ENCODE measurements at places on chromosomes 7 and 10.

- no peak for DNase-seq
Observed at GRCh38 chr7:90728568-90728967, 132.4 kb downstream of the CDK14 start.

GRCh38 chr10:77301305-77301730 lies 336.3 kb downstream of the KCNMA1 start:
- DNase-seq, result no peak

GRCh38 chr10:120421250-120421649 lies 35.8 kb upstream of the PLPP4 start:
- DNase-seq, result no peak

DNA sequence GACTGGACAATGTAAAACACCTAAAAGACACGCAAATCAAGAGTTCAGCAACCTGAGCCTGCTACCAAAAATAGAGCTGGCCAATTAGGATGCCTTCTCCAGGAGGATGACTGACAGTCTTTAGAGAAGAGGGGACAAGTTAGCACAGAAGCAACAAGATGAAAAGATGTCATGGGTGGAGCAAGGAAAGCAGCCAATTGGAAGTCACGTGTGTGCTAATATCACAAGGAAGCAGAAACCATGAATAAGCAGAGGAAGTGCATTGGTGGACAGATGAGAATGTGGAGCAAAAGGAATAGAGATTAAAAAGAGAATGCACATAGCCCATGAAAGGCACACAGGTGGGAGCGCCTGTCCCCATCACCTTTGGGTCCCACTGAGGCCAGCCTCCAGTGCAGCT lies 148.1 kb downstream of the SLC25A13 start:
- no peak for DNase-seq

DNA sequence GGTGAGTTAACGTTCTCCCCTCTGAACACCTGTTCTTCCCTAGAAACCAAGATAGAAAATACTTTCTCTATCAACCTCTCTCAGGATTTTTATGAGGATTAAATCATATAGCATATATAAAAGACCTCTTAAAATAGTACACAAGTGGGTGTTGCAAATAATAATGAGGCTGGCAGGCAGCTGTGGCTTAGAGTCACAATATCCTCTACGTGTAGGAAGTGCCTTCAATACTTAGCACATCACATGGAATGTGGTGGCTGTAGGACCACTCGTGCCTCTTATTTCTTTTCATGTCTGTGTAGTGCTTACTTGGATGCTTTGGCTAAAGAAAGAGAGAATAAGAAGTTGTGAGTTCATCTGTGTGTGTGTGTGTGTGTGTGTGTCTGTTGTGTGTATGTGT lies 96.3 kb downstream of the PRLHR start:
- no peak for DNase-seq

DNA sequence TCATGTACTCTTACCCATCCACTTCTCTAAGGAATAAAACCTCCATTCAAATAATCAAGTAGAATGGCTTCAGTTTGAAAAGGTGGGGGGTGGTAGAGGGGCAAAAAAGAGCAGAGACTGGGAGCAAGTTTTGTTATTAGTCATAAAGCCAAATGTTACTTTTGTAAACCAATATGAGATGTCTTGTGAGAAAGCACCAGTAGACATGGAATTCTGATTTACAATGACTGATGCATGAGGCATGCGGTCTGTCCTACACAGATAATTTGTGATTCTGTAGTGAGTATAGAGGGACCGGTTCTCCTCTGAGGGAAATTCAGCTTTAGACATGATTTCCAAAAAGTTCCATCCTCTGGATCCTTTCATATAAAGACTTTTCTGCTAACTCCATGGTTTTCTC lies 12.9 kb upstream of the ABCA13 start:
- no peak for DNase-seq

DNA sequence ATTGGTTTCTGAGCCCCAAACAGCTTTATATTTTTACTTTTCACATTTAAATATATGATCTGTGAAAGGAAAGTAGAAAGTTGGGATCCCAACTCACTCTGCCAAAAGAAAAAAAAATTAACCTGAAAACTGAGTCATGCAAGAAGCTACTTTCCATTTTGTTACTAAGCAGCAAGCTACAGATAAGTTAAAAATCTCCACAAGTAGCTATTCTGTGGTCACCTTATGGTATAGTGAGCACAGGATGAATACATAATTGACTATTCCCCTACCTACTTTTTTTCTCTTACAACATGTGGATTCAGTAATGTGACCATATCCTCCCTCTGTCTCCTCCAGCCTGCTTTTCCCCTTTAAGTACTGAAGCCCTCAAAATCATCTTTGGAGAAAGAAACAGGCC lies 30.3 kb upstream of the CREB3L2 start:
- no peak for DNase-seq

DNA sequence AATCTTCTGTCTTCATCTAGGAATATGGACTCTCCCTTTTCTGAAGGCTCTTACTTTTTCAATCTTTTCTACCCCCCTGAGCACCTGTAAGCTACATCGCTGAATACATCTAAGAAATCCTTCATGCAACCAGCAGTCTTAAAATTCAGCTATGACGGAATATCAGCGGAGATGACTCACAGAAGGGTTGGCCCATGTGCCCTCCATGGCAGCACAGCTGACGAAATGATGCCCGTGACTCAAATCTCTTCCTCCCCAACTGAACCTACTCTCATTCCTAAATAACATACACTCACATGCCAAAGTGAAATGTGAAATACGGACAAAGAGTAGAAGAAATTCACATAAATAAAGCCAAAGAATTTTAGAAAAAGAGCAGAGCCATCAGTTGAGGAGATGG lies 30.3 kb upstream of the NCAPG2 start:
- DNase-seq, result no peak

- peak; percentile 12 for DNase-seq
Observed at GRCh38 chr10:117374506-117375359, 507 bp downstream of the PDZD8 start.

- no peak for DNase-seq
Observed at GRCh38 chr7:17497136-17497535, 198.7 kb downstream of the AHR start.

GRCh38 chr10:71128311-71128980 lies 83.9 kb upstream of the UNC5B start:
- no peak for DNase-seq

GRCh38 chr10:83543691-83544462 lies 595.4 kb upstream of the GHITM start:
- DNase-seq, result no peak

DNA sequence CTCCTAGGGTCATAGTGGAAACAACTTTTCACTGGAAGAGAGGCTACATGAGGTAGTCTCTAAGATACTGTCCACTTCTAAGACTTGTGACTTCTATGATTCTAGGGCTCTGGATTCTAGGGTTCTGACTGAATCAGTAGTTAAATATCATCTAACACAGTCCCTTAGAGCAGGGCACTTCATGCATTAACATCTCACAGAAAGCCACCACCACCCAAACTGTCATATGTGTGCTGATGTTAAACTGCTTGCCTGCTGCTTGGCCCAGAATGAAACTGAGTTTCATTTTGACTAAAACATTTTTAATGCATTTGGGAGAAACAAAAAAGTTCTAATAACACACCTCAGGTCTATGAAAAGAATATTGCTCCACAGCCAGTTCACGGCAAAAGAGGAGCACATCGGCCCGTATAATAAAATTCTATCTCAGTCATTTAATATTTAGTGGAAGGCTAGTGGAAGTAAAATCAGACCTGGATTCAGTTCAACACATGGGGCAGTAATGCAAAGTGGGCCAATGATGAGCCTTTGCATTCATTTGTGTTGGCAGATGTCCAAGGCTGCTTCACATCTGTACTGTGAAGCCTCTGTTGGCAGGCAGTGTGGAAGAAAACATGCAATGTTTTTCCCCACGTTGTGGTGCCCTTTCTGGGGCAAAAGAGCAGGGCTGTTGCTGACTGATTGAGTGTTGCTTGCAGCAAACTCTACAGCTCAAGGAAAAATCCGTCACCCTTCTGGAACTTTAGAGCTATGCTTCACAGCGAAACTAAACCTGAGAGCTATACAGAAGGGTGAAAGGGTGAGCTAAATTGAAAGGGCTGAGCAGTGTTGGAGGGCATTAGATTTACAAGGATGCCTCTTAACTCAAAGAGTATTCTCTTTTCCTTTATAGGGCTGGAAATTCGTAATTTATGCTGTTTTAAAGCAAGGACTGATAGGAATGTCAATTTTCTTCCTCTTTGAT lies 33.5 kb upstream of the AUTS2 start:
- DNase-seq, result peak; percentile 1

DNA sequence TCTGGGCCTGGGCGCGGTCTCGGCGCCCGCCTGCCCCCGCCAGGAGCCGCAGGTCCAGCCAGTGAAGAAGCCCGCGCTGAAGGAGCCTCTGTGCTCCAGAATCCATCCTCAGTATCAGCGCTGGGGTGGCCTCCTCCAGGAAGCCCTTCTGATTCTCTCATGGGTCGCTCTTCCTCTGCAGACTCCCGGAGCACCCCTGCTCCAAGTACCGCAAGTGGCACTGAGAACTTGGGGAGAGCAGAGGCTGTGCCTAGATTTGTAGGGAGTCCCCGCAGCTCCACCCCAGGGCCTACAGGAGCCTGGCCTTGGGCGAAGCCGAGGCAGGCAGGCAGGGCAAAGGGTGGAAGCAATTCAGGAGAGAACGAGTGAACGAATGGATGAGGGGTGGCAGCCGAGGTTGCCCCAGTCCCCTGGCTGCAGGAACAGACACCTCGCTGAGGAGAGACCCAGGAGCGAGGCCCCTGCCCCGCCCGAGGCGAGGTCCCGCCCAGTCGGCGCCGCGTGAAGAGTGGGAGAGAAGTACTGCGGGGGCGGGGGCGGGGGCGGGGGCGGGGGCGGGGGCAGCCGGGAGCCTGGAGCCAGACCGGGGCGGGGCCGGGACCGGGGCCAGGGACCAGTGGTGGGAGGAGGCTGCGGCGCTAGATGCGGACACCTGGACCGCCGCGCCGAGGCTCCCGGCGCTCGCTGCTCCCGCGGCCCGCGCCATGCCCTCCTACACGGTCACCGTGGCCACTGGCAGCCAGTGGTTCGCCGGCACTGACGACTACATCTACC lies at the start of gene ALOX5:
ALOX5 (plus strand) TSS at position 641 of the 774 bp plus-strand sequence; CDS start at position 705, 64 bp downstream.
- no peak for DNase-seq

- DNase-seq, result no peak
Observed at GRCh38 chr10:120478386-120478785, 21.4 kb downstream of the PLPP4 start.

DNA sequence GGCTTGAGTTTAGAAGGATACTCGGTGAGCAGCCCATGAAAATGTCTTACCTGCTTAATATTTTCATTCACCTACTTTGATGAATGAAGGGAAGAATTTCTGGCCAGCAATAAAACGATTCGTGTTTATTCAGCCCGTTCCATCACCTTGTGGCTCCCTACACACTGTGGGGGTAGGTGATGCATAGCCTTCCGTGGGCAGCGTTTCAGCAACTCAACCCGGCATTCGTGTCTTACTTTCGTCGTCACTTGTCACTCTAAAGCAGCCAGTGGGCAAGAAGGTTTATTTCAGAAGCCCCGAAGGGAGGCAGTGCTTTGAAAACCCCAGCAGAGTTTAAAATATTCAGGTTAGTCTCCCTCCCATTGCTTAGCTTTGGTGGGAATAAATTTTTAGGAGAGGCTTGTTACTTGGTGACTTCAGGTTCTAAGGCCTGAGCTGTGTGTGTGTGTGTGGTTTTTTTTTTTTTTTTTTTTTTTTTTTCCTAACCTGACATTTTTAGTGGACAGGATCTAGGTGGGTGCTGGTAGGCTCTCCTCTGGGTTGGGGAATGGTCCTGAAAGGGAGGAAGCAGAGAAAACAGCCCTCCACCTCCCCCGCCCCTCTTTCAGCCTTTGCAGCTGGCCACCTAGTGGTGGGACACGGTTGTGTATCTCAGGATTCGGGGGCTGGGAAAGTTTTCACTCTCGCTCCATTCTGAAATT lies 1.8 kb downstream of the GRK5 start:
- peak; percentile 32 for DNase-seq

- DNase-seq, result no peak
Observed at GRCh38 chr10:28470873-28471651, 61.9 kb upstream of the WAC start.

DNA sequence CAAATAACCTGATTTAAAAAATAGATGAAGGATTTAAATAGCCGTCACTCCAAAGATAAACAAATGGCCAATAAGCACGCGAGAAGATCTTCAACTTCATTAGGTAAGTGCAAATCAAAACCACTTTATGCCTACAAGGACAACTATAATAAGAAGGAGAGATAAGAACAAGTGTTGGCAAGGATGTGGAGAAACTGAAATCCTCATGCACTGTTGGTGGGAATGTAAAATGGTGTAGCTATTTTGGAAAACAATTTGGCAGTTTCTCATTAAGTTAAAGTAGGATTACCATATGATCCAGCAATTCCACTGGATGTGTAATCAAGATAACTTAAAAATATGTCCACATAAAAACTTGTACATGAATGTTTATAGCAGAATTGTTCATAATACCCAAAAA lies 64.1 kb downstream of the CXCL12 start:
- no peak for DNase-seq

GRCh38 chr10:88346144-88346977 lies 236.8 kb downstream of the RNLS start:
- DNase-seq, result no peak

GRCh38 chr7:1693419-1693990 lies 23.4 kb downstream of the ELFN1 start:
- no peak for DNase-seq

DNA sequence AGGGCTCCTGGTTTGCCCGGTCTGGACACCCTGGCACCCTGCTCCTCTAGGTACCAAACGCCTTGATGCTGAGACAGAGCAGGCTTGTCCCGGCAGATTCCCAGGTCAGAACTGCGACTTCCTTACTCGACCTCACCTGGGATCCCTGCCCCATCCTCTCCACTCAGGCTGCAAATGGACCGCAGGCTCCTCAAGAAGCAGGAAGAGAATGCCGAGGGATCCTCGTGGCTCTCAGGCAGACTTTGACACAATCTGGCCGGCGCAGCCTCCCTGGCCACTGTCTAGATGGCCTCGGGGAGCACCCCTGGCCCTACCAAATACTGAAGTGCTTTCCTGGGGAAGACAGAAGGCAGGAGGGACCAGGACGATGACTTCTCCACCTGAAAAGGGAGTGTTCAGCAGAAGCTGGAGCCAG lies 421 bp upstream of the NODAL start:
- no peak for DNase-seq

GRCh38 chr10:116316503-116316902 lies 7.7 kb upstream of the CCDC172 start:
- DNase-seq, result no peak

DNA sequence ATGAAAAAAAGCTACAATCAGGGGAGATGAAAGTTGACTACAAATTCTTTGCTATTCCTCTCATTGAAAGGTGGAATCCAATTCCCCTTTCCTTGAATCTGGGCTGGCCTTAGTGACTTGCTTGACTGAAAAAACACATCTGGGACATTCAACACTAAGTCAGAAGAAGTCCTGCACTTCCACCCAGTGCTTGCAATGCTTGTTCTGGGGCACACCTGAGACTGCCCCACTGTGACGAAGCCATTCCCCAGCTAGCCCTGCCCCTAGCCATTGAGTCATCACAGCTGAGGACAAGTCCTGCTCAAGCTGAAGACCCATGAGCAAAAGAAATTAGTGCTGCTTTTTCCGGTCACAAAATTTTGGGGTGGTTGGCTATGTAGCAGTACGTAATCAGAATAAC lies 19.2 kb upstream of the GRID1 start:
- DNase-seq, result no peak

Data from effector memory CD8-positive, alpha-beta T cell (primary cell).